Anterior cingulate cortex (tissue), 58 donors: ENCODE measurements at places on chromosomes 2 and 18.

GRCh38 chr2:144011098-144011497 lies 508.8 kb downstream of the ZEB2 start:
- DNase-seq = no peak

- DNase-seq = no peak
Observed at GRCh38 chr2:16656784-16657391, 8.7 kb downstream of the CYRIA start.

DNA sequence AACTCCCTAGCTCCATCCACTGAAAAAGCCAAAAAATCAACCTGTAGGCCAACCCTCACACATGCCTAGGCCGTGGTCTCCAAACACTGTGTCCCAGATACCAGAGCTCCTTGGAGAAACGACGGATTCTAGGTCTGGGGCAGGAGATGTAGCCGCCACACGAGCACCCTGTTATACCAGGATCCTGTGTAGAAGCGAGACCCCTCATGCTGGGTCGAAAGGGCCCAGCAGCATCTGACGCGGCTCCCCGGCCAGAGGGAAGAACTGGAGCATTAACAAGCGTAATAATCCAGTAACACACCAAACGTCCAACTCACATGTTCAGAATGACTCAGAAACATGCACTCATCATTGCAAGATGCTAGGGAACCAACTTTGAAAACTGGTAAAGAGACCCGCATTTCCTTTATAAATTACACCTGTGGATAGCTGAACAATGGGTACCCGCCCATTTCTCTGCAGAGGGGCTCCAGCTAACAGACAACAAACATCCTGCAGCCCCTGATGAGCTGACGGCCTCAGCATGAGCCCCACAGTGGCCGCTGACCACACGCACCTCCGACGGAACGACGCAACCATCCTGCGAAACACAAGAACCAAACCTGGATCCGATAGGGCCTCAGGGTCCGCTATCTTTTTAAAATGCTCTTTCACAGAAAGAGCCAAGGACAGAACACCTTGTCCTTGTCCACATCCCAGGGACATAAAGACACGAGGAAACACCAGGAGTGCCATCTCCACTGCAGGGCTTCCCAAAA lies 14.2 kb downstream of the SLC66A2 start:
- no peak for DNase-seq

GRCh38 chr18:3411327-3411726 lies 38.6 kb upstream of the TGIF1 start:
- DNase-seq = no peak

DNA sequence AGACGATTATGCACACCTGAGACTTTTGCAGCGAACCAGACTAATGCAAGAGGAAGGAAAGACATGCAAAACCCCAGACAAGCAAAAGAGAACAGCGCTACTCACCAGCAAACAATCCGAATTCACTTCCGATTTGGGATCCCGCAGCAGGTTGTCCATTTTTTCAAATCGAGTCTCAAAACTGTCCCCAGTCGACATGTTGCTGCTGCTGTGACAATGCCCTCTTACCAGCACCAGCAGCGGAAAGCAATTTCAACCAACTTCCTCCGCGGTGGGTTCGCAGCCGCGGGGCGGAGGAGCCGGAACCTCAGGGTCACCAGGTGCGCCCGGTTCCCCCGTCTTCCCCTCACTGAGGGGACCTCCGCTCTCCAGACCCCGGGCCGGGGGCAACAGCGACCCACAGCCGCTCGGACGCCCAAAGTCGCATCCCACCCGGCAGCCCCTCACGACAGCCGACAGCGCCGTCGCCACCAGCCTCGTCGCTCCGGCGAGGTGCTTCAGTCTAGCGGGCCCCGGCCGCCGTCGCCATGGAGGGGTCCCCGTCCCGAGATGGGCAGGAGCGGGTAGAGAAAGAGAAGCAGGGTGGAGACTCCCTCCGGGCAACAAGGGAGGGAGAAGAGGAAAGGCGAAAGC lies 784 bp downstream of the ROCK1 start:
- DNase-seq = no peak

- no peak for DNase-seq
Observed at GRCh38 chr2:29239209-29239960, 124.2 kb downstream of the CLIP4 start.

DNA sequence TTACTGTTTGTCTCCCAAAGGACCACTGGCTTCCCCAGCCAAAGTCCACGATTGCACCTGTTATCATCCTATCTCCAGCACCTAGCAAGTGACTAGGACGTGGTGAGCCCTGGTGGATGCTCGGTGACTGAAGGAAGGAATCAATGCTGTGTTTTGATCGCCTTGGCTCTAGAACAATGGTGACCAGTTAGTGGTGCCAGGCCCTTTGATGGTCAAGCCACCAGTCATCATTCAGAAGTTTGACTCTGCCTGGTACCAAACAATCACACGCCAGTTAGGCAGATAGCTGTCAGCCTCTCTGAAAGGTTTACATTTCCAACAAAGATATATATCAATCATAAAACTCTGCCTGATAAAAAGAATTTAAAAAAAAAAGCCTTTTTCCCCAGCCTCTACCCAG lies 244.1 kb downstream of the SH3BP4 start:
- DNase-seq = no peak

- DNase-seq = no peak
Observed at GRCh38 chr2:208183526-208183925, 6.3 kb downstream of the C2orf80 start.

DNA sequence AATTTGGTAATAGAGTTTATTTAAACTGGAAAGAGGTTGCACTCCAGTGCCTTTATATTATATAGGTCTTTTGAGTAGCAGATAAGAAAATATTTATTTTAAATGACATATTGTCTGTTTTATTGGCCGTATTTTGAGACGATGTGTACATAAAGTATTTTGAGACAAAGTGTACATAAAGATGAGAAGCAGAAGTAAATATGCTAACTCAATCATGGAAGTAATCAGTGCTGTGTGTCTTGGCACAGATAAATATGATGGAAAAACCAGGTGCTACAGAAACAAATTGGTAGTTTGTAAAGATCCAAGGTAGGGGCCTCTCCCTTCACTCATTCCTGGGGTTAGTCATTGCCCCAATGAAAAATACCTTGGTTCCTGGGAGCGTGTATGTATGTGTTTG lies 382.9 kb downstream of the DSEL start:
- DNase-seq = no peak

GRCh38 chr2:176187899-176188773 lies at the start of gene HOXD1:
Gene HOXD1 (plus strand): TSS chr2:176188668. CDS start chr2:176188802, 134 bp downstream.
- peak; percentile 50 for DNase-seq

GRCh38 chr2:239273280-239274234 lies 127.3 kb downstream of the HDAC4 start:
- DNase-seq = no peak

DNA sequence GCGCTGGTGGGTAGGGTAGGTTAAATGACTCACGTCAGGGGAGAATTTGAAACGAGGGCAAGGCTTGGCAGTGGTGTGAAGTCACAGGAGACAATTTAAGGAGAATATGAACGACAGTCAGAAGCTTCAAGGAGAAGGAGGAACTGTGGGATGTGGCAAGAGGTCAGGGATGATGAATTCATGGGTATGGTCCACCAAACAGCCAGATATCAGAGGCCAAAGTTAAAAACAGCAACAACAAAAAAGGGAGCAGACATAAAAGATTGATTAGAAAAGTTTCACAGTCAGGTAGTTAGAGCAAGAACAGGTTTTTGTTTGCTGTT lies 1.4 kb upstream of the ZNF396 start:
- DNase-seq = no peak

GRCh38 chr2:43038034-43038695 lies 188.2 kb downstream of the ZFP36L2 start:
- DNase-seq = no peak

DNA sequence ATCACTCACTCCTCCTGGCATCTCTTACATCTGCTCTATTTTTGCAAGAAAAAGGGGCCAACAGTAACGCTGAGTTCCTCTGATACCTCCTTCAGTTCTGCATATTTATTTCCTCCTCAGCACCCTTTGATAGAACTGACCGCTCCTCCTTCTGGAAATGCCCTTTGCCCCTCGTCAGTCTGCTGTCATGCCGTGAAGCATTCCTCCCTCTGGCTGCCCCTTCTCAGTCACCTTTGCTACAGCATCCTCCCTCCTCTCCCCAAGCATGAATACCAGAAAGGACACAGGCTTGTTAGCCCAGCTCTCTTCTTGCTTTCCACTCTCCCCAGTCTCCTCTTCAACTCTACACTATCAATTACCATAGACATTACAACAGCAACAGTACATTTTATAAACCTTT lies 135.4 kb downstream of the NBAS start:
- DNase-seq = no peak

DNA sequence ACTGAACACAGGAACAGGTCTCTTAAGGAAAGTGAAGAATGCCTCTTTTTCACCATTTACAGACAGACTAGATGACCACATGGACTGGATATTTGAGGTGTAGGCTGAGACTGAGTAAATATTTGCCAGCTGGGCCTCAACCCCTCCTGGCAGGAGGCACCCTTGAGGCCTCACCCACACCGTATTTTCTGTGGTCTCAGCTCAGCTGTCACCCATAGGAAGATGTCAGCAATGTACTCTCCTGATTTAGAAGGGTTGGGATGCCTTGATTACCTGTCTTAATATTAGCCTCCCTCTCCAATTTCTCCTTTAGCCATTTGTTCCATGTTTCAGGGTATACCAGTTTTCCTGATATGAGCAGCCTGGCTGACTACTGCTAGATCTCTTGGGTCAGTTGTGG lies 20.3 kb downstream of the ADCYAP1 start:
- no peak for DNase-seq

DNA sequence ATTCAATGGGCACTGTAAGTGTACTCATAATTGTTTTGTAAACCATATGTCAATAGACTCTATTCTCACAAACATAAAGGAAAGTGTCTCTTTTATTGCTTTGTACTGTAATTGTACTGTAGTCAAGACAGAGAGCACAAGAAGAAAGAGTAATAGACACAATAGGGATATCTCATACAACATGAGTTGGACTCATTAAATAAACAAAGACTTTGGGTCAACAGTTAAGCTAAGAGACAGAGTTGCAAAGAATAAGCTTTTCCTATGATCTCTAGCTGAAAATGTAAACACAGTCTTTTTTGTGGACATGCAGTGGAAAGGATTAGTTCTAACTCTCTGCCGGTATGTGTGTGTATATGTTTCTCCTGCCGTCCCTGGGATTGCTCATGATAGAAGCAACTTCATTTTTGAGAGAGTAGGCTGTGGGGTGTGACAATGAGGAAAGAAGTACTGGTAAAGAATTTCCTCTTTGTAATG lies 13.9 kb upstream of the KYNU start:
- DNase-seq = no peak

DNA sequence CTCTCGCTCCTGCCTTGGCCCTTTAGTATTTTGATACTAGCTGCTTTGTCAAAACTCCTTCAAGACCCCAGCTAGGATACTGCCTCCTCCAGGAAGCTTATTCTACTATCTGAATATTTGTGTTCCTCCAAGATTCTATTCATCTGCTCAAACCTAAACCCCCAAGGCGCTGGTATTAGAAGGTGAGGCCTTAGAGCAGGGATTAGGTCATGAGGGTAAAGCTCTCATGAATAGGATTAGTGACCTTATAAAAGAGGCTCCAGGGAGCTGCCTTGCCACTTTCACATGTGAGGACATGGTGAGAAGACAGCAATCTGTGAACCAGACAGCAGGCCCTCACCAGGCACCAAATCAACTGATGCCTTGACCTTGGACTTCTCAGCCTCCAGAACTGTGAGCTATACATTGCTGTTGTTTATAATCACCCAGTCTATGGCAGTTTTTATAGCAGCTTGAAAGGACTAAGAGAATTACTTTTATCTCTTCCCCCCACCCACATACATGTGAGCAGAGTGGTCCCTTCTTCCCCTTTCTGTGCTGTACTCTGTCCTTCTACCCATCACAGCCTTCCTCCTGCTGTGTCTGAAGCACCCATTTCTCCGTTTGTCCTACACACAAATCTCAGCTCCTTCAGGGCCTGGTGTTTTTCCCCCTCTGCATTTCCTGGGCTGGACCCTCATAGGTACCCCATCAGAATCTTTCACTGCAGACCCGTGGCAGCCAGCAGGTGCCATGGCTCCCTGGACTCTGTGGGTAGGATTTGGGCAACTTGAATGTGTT lies 54.5 kb downstream of the HS1BP3 start:
- no peak for DNase-seq

- DNase-seq = no peak
Observed at GRCh38 chr18:74291472-74291770, 342 bp downstream of the CYB5A start.

DNA sequence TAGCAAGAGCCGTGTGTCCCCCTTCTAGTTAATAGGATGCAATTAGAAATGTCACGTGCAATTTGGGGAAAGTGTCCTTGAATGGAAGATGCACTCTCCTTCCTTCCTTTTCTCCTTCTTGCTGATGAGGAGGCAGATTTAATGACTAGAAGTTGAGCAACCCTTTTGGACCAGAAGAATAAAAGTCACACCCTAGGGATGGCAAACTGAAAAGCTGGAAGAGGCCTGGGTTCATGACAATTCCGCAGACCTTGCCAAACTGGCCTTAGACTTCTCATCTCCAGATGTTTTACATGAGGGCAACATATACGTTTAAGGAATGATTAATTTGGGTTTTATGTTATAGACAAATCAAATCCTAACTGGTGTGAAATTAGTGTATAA lies 38.6 kb upstream of the NCOA1 start:
- DNase-seq = no peak

DNA sequence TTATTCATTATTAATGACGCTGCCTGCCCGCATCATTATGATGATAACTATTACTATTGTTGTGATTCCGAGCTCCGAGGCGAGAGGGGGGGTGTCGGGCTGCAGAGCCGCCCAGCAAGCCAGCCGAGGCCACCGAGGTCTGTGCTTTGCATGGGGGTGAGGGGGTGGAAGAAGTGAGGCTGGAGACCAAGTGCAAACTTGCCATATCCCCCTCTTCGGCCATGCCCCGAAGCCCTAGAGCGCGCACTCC lies 3.6 kb downstream of the BCL11A start:
- DNase-seq = no peak

DNA sequence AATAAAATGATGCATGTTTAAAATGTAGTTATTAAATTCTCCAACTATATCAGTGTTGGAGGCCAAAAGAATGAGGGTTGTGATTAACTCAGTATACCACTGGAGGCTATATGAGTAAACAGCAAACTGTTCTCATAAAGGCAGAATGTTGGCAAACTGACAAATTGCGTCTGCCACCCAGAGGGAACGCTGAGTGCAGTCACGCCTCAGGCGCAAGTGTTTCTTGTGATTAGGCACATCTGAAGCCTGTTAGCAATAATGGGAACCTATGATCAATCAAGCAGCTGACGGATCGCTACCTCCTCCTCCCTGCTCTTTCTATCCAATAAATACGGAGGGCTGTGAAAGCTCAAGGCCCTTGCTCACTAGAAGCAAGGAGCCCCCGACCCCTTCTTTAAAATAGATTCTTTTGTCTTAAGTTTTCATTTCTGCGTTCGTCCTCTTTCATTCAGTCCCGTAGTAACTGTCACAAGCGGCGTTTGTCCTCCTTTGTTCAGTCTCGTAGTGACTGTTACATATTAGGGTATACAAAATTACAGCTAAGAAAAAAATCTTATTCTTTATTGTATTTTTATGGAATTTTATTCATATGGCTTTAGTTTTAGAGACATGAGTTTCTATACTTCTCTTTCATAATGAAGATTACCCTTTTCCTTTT lies 16.3 kb upstream of the RMND5A start:
- DNase-seq = no peak
